ENCODE measurements at places on chromosomes 16 and 17.

GRCh38 chr16:47019568-47019967 lies 46.1 kb upstream of the DNAJA2 start:
- DNase-seq = no peak

DNA sequence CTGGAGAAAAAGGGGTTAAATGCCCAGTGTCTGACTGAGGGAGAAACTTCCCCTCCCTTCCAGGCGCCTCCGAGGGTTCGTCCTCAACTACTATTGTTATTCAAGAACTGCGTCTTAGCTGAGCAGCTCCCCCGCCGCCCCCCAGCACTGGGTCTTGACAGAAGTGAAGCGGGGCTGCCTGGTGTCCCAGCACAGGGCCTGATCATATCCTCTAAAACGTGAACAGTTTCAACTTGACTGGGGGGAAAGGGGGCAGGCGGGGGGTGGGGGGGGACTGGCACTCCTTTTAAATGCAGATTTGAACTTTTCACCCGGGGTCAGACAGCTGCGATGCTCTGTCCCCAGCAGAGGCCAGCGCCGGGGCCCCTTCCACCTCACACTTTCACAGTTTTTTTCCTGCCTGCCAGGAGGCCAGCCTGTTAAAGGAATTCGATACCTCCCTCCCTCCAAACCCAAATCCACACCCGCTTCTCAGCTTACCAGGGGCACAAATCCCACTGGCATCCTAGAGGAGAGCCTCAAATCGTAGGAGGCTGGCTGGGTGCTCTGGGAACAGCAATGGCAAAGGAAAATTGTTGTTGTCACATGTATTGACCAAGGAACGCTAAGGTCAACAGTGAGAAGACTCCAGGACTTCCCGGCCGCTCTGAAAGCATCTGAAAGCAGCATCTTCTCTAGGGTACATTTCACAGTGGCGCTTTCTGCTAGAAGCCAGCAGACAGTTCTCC lies 14.5 kb downstream of the ZFHX3 start:
- no peak for DNase-seq

DNA sequence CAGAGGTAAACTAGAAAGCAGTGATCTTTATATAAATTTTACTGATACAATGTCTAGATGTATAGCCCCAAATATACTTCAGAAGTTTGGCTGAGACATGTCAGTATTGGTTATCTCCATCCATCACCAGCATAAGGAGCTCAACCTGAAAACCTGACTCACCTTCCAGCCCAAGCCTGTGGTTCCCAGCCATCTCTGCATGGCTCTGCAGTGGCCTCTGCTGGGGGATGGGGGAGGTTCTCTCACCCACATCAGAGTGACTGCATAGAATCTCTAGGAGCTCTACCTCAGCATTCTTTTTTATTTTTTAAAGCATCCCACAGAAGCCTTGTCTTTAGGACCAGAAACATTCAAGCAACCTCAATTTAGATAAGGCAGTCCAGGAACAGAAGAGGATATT lies 27.3 kb downstream of the USP7 start:
- DNase-seq = no peak

GRCh38 chr17:3885970-3886369 lies 6.9 kb downstream of the CAMKK1 start:
- DNase-seq = no peak
